ENCODE measurements at places on chromosomes 5 and 9. TPM values are rescaled to one million over a fixed set of nuclear protein-coding genes. Genes with fewer than 3 reads are reported as not detected.

The GFM2 gene
- 22.6 TPM for total RNA-seq

DNA sequence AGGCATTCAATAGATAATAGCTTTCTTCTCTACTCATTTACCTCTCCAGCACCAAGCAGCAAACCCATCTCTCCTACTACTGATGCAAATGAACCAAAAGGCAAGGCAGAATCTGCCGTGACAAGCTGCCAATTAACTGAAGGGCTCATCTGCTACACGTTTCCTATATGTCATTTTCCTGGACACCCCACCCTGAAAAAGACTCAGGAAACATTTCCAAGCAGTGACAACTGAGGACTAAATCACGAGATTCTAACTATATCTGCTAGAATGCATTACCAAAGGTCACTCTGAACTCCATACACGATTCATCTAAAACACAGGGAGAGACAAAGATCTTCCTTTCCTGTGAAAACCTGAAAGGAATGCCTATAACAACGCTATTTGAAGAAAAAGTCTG is 12.9 kb downstream of the PLPP1 start:
- no peaks in the 10 kb centered on the region for H3K27me3 ChIP-seq
- peaks cover 5% of the 10 kb centered on the region for H3K4me1 ChIP-seq
- H3K27ac ChIP-seq = no peak overlapping the region
- peaks cover 1% of the 10 kb centered on the region for H3K36me3 ChIP-seq

The HTR4 gene
- not detected for total RNA-seq

The ENTR1 gene
- 54.2 TPM for total RNA-seq

The C1QTNF2 gene
- not detected for total RNA-seq

The CD72 gene
- 11.9 TPM for total RNA-seq

The ANKRD31 gene
- total RNA-seq = 0.26 TPM

- peaks cover 92% of the 10 kb centered on the region for H3K27me3 ChIP-seq
- peak; percentile 73 for DNase-seq
- peaks cover 21% of the 10 kb centered on the region for H3K36me3 ChIP-seq
- peak overlapping the region; percentile 52 for H3K4me3 ChIP-seq
Observed at GRCh38 chr9:21965401-21965951, 28.7 kb downstream of the CDKN2A start.

DNA sequence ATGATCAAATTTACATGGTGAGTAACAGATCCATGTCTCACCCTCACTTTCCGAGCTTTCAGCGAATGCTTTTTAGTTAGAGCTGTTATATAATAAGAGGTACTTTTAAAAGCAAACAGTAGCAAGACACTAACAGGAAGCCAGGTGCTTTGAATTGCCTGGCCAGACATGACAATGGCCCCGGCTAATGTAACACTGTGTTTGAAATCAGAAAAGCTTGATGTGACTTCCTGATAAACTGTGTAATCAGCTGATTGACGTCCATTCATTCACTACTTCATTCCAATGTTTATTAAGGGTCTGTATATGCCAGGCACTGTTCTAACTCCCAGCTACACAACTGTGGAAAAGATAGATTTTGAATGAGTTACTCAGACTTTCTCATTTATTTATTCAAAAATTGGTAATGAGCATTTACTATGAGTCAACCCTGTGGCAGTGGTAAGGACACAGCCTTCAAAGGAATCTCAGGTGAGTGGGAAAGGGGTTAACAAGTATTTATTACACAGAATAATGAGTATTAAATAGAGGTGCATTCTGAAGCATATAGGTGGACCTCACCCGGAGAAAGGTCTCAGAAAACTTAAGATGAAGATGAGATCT is 26.6 kb downstream of the DPYSL3 start:
- H3K4me3 ChIP-seq = no peak overlapping the region
- no peak for DNase-seq
- H3K4me1 ChIP-seq = no peaks in the 10 kb centered on the region
- H3K27ac ChIP-seq = no peak overlapping the region
- peaks cover 11% of the 10 kb centered on the region for H3K27me3 ChIP-seq

The ZBTB5 gene
- 9.7 TPM for total RNA-seq

The FGF10 gene
- not detected for total RNA-seq

GRCh38 chr9:129318121-129319075 is 140.3 kb upstream of the IER5L start:
- H3K27me3 ChIP-seq = peaks cover 8% of the 10 kb centered on the region
- peaks cover 9% of the 10 kb centered on the region for H3K4me1 ChIP-seq
- no peaks in the 10 kb centered on the region for H3K36me3 ChIP-seq
- H3K27ac ChIP-seq = no peak overlapping the region
- peak; percentile 37 for DNase-seq
- H3K4me3 ChIP-seq = no peak overlapping the region

The NME5 gene
- not detected for total RNA-seq

GRCh38 chr9:109945573-109945972 is 165.6 kb downstream of the PALM2AKAP2 start:
- no peaks in the 10 kb centered on the region for H3K36me3 ChIP-seq
- H3K4me1 ChIP-seq = peaks cover 3% of the 10 kb centered on the region
- H3K27me3 ChIP-seq = no peaks in the 10 kb centered on the region
- no peak overlapping the region for H3K27ac ChIP-seq
- no peak overlapping the region for H3K4me3 ChIP-seq
- DNase-seq = no peak

The NCS1 gene
- 4.0 TPM for total RNA-seq

GRCh38 chr5:5154733-5155132 is 14.6 kb downstream of the ADAMTS16 start:
- DNase-seq = no peak
- no peaks in the 10 kb centered on the region for H3K27me3 ChIP-seq
- H3K4me1 ChIP-seq = no peaks in the 10 kb centered on the region
- no peaks in the 10 kb centered on the region for H3K36me3 ChIP-seq
- H3K27ac ChIP-seq = no peak overlapping the region

- no peak overlapping the region for H3K27ac ChIP-seq
- no peak overlapping the region for H3K4me3 ChIP-seq
- H3K27me3 ChIP-seq = peaks cover 22% of the 10 kb centered on the region
- H3K36me3 ChIP-seq = no peaks in the 10 kb centered on the region
Observed at GRCh38 chr5:135821802-135822201, 12.7 kb upstream of the SLC25A48 start.

The C5orf15 gene
- total RNA-seq = 25.7 TPM

GRCh38 chr5:124235576-124235975 is 510.9 kb downstream of the ZNF608 start:
- H3K4me3 ChIP-seq = no peak overlapping the region
- H3K27ac ChIP-seq = no peak overlapping the region
- no peaks in the 10 kb centered on the region for H3K27me3 ChIP-seq
- H3K36me3 ChIP-seq = no peaks in the 10 kb centered on the region
- DNase-seq = no peak

DNA sequence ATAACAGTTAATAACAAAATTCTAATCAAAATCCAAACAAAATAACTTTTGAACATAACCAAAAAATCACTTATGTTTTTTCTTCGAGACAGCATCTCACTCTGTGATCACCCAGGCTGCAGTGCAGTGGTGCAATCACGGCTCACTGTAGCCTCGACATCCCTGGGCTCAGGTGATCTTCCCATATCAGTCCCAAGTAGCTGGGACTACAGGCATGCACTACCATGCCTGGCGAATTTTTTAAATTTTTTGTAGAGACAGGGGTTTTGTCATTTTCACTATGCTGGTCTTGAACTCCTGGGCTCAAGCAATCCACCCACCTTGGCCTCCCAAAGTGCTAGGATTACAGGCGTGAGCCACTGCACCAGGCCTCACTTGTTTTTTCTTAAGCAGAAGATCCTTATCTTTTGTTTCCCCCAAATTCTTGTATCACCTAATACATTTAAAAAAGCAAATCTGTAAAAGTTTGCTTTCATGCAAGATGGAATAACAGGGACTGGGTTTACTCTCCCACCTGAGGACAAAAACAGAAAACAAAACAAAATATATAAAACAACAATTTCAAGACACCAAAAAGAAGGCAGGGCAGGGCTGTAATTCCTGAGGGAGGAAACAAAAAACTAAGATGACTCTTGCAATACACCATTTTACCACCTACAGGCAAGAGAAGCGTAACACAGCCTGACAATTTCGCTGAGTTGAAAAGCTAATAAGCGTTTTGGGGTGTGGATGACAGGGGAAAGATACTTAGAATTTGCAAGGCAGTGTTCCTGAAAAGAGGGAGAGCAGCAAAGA is 71.4 kb downstream of the RAPGEF6 start:
- no peak for DNase-seq
- H3K36me3 ChIP-seq = peaks cover 33% of the 10 kb centered on the region
- H3K4me3 ChIP-seq = no peak overlapping the region

DNA sequence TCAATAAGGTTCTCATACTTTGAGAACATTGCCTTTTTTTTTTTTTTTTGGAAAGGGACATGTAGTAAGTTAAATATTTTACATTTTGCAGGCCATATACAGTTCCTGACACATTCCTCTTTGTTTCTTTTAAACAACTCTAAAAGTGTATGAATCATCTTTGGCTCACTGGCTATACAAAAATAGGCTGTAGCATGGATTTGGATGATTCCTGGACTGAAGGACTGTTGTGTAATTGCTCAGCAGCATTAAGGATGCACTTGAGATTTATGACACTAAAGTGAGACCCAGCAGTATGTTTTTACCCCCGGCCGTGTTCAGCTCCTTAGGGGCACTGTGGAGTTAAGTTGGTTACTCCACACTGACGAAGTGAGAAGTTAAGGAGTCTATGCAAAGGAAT is 41.3 kb downstream of the VPS13A start:
- peaks cover 18% of the 10 kb centered on the region for H3K36me3 ChIP-seq
- no peaks in the 10 kb centered on the region for H3K27me3 ChIP-seq
- H3K4me3 ChIP-seq = no peak overlapping the region
- no peaks in the 10 kb centered on the region for H3K4me1 ChIP-seq

- H3K27me3 ChIP-seq = peaks cover 63% of the 10 kb centered on the region
- no peaks in the 10 kb centered on the region for H3K4me1 ChIP-seq
- no peak for DNase-seq
- peak within 1 kb of the TSS; percentile 65 for H3K27ac ChIP-seq
- H3K4me3 ChIP-seq = peak within 1 kb of the TSS; percentile 15
Observed at GRCh38 chr5:3595006-3595961, at the start of gene IRX1. IRX1 (plus strand) TSS chr5:3595832; CDS start chr5:3596106, 274 bp downstream.

Data from activated CD8-positive, alpha-beta memory T cell treated with anti-CD3 and anti-CD28 coated beads, Interleukin-2, amount 10 ng/mL, durations not matched to agents 7 days and 5 days (primary cell).